A549 (cell line): ENCODE measurements at places on chromosomes 2 and 18. TPM values are rescaled to one million over a fixed set of nuclear protein-coding genes. Genes with fewer than 3 reads are reported as not detected.

MAP3K19 gene
- not detected in 3 replicates for polyA plus RNA-seq

CRACDL gene
- polyA plus RNA-seq, result 0.36 to 0.51 TPM (median 0.45 TPM) in 3 replicates

PLEK gene
- polyA plus RNA-seq, result 0.04 TPM in 1 of 3 replicates, not detected in the others

SPP2 gene
- polyA plus RNA-seq, result not detected in 3 replicates

KCNJ13 gene
- polyA plus RNA-seq, result not detected in 3 replicates

SCN7A gene
- polyA plus RNA-seq, result not detected in 3 replicates

GMCL1 gene
- polyA plus RNA-seq, result 13.7 to 16.6 TPM (median 15.3 TPM) in 3 replicates

ACOXL gene
- polyA plus RNA-seq, result 0.05 TPM in 1 of 3 replicates, not detected in the others

DNA sequence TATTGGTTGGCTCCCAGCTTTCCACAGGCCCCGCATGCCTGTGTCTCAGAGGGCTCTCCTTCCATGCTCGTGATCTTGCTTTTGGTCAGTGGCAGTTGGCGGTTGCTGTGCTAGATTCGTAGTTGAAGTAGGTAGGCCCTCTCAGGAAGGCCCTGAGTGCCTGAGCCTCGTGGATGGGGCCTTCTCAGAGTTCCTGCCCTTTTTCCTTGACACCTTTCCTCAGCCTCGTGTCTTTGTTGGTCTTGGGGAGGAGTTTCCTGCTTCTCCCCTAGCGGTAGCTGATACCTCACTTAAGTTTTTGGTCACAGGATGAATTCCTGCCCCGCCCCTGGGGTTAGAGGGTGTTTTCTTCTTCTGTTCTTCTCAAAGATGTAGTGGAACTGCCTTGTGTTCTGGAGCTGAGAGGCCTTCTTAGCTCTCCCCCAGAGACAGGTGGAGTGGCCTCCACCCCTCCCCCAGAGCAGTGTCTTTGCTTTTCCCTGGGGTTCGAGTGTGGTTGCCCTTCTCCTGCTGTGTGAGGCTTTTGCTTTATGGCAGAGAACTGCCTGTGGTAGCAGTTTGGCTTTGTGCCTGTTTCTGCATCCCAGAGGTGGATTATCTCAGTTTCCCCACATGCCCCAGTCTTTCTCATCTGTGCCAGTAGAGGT lies 94.8 kb downstream of the ZNF407 start:
- no peak for DNase-seq

- DNase-seq, result no peak
Observed at GRCh38 chr2:152729844-152730243, 11.4 kb downstream of the ARL6IP6 start.

- no peak for DNase-seq
Observed at GRCh38 chr2:108446703-108447102, 2.3 kb upstream of the GCC2 start.

DNA sequence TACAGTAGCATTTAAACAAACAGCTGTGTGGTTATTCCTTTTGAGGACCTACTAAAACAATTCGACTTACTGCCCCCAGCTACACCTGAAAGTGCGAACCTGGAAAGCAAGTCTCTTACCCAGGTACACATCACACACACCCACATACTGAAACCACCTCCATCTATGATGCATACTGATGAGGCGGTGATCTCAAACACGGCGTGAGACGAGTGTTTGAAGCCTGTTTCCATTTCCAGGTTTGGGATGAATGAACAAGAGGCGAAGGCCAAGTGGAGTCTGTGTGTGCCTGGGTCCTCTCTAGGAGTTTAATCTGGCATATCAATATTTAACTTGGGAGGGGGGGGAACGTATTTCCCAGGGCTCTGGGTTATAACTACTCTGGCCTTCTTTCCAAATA lies 1.6 kb downstream of the TMEM185B start:
- DNase-seq, result no peak

GRCh38 chr2:162241571-162241970 lies 1.7 kb downstream of the FAP start:
- DNase-seq, result no peak

DNA sequence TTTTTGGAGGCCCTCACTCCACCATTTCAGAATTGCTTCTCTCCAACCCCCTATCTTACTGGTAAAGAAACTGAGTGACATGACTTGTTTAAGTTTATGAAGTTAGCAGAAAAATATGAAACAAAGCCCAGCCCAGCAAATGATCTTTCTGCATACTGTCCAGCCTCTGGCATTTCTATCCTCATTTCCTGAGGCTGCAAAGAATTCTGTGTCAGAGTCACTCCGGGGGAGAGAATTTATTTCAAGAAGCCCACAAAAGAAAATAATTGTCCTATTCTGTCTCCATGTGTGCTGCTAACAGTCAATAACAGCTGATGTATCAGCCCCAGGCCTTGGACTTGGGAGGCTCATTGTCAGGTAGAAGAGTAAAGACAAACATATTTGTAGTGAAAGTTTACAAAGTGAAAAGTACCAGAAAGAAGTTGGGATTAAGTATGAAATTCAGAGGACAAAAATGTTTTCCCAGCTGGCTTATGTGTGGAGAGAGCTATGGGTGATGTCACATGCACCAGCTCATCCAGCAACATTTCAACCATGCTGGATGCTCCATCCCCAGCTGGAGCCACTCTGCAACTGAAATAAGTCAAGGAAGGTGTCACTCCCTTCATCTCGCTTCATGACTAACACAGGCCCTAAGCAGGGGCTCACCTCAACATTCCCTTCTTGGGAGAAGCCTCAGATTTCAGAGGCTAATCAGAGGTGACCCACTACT lies 42.3 kb downstream of the TRABD2A start:
- no peak for DNase-seq

DNA sequence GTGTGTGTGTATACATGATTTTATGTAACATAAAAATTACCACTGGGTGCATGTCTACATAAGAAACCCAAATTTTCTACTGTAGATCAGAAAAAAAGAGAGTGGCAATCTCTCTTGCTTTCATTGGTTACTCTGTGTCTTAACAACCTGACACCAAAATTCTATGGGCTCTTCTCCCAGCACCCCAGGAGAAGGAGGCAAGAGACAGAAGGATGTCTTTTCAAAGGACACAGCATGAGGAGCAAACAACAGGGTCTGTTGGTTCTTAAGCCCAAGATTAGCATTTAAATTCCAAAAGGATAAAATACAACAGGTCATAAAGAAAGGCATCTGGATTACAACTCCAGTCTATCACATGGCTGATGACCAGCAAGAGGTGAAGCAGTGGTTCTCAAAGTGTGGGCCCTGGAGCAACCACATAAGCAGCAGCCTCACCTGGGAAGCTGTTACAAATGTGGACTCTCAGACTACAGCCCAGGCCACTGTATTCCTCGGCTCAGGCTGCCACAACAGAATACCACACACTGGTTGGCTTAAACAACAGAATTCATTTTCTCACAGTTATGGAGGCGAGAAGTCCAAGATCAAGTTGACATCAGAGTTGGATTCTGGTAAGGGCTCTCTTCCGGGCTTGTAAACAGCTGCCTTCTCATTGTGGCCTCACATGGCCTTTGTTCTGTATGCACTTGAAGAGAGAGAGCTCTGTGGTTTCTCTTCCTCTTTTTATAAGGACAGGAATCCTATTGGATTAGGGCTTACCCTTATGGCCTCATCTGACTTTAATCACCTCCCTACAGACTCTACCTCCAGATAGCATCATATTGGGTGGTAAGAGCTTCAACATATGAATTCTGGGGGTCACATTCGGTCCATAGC lies 79.8 kb upstream of the RNF152 start:
- no peak for DNase-seq

GRCh38 chr2:33598561-33599174 lies 431 bp downstream of the FAM98A start:
- DNase-seq, result peak; percentile 23

DNA sequence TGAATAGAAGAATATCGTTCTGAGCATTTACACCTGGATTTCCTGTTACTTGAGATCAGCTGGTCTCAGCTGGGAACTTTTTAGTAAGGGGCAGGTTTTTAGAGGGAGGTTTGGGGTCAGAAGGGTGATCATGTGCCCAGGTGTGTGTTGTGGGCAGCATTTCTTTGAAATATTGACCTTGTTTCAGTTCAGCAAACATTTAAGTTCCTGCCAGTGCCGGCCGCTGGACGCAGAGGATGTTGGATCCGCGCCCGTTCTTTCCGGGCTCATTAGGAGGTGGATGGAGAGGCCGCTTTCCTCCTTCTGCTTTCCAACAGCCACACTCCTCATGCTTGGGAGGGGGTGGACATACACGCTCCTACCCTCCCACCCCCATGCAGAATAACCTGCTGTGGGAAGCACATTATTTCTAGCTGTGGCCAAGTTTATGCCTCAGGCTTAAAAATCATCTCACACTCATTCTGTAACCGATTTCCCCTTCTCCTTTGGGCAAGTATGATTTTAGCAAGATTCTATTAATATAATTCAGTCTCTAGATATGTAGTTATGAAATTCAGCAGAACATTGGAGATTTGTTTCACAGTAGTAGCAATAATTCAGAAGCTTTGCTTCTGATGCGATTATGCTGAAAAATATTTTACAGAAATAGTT lies 131.4 kb downstream of the ZNF236 start:
- no peak for DNase-seq

- DNase-seq, result no peak
Observed at GRCh38 chr18:508835-509234, 8.3 kb upstream of the COLEC12 start.

- DNase-seq, result no peak
Observed at GRCh38 chr2:36951027-36951518, 15.3 kb downstream of the STRN start.

- DNase-seq, result no peak
Observed at GRCh38 chr2:80894486-80894885, 589.9 kb upstream of the LRRTM1 start.

DNA sequence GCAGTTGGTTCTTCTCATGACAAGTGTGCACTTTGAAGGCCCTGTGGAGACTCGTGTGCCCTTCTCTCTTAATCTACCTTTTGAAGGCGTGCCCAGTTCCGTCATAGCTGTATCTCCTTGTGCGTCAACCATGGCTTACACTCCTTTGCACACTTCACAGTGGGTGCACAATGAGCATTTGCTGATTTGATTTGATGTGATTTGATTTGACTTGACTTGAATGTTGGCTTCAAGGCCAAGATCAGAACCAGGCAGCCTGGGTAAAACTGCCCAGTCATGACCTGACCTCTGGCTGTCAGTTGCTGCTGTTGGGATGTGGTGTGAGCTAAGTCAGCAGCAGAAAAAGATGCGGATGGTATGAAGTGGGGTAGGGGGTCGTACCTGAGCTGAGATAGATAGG lies 670.3 kb upstream of the HS6ST1 start:
- no peak for DNase-seq

- DNase-seq, result no peak
Observed at GRCh38 chr18:13284330-13285027, 65.9 kb downstream of the LDLRAD4 start.

DNA sequence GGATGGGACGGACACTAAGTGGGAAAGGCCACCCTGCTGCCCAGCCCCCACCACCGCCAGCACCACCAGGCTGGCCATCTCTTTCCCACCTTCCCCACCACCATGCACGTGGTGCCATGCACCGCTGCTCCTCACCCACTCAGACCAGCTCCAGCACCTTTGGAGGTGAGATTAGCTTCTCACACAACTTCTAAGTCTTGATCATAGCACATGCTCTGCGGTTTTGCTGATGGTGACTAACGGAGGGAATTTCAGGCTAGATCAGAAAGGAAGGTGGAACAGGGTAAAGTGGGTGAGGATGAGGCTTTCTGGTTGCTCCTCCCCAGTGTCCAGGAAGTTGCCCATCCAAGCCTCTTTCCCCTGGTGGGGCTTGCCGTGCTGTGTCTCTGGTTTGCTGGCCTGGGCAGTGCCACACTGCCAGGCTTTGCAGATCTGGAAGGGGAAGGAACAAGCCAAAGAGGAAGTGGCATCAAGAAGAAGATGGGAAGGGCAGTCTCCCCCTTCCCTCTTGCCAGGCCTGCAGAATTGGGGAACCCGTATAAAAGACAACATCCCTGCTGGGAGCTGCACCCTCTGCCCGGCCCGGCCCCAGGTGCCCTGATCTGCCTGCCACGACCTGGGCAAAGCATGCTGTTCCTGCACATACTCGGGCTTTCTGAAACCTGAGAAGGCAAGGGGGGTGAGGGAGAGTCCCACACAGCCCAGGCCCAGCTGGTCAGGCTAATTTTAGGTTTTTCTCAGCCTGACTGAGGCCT lies 44.3 kb upstream of the CAB39 start:
- no peak for DNase-seq

DNA sequence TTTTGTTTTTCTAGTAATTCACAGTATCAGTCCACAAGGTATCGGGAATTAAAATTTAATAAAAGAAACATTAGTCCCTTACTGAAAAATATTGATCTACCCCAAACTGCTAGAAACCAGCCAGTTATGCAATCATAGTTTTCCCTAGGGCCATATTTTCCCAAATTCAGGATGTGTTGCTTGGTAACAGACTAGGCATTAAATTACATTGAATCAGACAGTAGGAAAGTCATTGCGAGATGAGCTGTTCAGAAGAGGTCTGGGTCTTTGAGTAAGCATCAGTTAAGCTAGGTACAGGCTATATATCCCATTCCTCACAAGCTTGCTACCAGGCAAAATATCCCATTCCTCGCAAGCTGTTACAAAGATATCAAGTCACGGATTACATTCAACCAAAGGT lies 123.0 kb upstream of the CCDC150 start:
- DNase-seq, result no peak

DNA sequence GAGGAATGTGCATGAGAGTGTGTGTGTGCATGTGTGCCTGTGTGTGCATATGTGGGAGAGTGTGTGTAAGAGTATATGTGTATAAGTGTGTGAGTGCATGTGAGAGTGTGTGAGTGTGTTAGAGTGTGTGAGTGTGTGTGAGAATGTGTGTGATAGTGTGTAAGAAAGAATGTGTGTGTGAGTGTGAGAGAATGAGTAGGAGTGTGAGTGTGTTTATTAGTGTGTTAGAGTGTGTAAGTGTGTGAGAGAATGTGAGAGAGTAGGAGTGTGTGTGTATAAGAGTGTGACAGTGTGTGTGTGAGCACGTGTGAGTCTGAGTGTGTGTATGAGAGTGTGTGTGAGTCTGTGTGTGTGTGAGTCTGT lies 21.2 kb downstream of the GYPC start:
- DNase-seq, result no peak

GRCh38 chr18:58335821-58336220 lies 291.8 kb downstream of the NEDD4L start:
- no peak for DNase-seq
